ENCODE measurements at places on chromosomes 6 and 20.

- DNase-seq: peak; percentile 82
Observed at GRCh38 chr6:149938571-149939355, 3.1 kb upstream of the ULBP2 start.

DNA sequence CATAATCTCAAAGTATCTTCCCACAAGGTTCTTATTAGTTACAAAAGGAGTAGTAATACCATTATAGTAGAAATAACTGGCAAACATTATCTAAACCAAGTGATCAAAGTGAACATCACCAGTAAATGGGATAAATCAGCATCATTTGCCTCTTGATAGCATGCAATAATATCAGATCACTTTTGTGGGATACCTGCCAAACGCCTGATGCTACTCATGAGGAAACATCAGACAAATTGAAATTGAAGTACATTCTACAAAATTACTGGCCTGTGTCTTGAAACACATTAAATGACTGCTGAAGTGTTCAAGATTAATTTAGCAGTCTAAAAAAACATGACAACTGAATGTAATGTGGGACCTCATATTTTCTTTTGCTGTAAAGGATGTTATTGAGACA lies 208.1 kb downstream of the TINAG start:
- DNase-seq: no peak

DNA sequence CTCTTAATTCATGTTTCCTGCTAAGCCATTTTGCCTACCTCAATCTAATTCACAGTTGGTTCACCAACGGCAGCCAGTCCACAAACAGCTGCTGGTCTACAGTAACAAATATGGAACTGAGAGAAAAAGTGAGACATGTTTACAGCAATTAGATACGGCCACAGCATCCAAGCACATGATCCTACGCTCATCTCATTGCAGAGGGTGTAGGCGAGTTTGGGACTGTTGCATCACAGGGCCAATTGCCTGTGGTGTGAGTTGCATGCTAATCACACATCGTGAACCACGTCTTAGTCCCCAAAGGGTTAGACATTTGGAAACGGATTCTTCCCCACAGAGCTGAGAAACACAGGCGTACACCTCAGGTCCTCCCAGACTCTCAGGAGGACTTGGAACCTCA lies 166.9 kb downstream of the EYA2 start:
- no peak for DNase-seq

DNA sequence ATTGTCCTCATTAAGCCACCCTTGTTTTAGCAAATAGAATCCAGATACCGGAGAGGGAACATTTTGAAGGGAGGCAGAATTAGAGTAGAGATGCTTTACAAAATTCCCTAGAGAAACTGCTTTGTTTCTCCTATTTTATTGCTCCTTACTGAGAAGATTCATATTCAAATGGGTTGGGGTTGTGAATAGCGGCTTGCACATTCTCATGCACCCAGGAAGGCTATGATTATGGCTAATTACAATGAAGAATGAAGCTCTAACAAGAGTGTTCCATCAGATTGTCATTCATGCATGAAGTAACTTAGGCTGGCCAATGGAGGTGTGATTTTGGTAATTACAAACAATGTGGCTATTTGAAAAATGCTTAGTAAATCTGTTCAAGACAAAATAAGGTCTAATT lies 129.6 kb downstream of the PACRG start:
- no peak for DNase-seq

DNA sequence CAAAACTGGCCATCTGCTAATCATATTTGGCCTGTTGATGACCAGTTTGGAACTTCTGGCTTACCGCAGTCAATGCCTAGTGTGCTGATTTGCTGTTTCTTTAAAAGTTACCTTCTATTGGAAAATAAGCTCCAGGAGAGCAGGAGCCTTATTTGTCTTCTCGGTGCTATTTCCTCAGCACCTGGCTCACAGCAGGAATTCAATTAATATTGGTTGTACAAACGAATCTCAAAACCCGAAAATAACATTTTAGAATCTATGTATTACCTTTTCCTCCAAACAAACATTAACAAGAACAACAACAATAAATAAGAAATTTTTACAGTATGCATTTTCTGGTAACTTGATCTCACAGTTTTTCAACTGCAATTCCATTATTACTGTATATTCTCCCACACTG lies 1080.7 kb upstream of the MAP3K7 start:
- no peak for DNase-seq

GRCh38 chr6:33112148-33112547 lies 36.4 kb downstream of the HLA-DPB1 start:
- DNase-seq: peak; percentile 71

DNA sequence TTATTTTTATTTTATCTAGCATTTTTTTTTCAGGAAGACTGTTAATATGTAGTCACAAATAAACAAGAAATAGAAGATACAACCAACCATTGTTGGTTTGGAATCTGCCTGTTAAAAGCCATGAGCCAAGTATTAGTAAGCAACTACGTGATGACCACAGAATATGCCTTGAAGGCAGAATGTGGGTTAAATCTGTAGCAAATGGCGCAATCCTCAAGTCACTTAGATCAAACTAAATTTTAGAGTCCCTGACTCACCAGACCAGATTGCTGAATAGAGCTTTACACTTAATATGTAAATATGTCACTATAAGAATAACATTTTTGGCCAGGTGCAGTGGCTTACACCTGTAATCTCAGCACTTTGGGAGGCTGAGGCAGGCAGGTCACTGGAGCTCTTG lies 800.1 kb upstream of the CITED2 start:
- no peak for DNase-seq

GRCh38 chr6:2920671-2921112 lies 17.6 kb upstream of the SERPINB9 start:
- no peak for DNase-seq

- DNase-seq: no peak
Observed at GRCh38 chr6:25172819-25173218, 106.4 kb upstream of the CARMIL1 start.

GRCh38 chr6:24994812-24995211 lies 59.1 kb upstream of the RIPOR2 start:
- no peak for DNase-seq

DNA sequence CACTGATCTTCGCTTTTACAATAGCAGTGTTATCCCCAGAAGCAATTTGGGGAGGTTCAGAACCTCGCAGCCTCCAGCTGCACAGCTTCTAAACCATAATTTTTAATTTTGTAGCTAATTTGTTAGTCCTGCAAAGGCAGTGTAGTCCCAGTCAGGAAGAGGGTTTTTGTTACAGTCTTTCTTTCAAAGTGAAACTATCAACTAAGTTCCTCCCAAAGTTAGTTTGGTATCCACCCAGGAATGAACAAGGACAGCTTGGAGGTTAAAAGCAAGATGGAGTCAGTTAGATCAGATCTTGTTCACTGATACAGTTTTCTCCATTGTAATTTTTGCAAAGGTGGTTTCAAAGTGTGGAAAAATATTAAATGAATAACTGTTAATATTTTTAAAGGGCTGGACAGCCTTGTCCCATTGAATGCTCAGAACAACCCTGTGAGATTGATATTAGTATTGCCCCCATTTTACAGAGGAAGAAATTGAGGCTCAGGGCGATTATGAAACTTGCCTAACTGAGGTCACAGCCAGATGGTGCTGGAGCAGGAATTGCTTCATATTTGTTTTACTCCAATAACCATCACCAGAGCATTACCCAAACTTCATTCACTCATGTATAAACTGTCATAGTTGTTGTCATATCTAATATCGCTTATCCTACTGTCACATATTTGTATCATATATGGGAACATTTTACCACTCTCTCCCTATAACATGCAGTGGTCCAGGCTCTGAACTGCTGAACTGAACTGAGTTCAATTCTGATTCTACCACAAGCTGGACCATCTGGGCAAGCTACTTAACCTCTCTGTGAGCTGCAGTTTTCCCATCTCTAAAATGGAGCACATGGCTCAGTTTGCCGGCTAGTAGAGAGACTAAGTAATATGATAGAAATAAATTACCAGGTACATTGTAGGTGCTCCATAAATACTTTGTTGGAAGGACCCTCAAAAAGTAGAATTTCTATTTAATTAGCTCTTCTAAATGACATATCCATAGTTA lies 213.8 kb downstream of the BCAS1 start:
- no peak for DNase-seq

- DNase-seq: no peak
Observed at GRCh38 chr20:10594296-10594868, 79.4 kb downstream of the JAG1 start.

DNA sequence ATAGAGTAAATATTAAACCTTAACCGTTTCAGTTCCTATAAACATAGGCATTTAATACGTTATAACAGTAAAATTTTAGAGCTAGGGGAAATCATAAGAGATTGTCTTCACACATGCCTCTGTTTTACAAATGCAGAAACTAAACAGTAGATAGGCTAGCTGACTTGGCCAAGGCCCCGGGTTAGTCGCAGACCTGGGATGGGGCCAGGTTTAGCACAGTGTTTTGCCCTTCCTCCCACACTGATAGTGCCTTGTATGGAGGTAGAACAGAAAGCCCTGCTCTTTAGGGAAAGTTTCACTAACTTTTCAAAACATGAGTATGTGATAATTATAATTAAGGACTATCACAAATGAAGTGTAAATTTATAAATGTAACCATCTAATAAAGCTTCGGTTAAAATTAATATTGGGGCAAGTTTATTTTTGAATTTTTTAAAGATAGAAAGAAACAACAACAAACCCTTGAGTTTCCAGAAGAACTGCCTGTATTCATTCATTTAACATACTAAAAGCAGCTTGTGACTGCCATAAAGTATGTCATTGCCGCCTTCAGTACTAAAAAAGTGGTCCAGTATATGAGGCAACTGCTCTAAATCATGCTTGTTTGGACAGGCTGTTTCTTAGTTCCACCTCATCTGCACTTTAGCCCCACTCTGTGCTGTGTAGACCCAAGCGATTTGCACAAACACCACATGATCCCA lies 62.5 kb upstream of the LOC128125822 start:
- no peak for DNase-seq

- peak; percentile 68 for DNase-seq
Observed at GRCh38 chr20:35739294-35740163, 2.5 kb downstream of the RBM39 start.

GRCh38 chr6:11172501-11173327 lies 59.8 kb downstream of the NEDD9 start:
- peak; percentile 75 for DNase-seq

GRCh38 chr6:138162111-138162954 lies 594 bp downstream of the ARFGEF3 start:
- DNase-seq: no peak

DNA sequence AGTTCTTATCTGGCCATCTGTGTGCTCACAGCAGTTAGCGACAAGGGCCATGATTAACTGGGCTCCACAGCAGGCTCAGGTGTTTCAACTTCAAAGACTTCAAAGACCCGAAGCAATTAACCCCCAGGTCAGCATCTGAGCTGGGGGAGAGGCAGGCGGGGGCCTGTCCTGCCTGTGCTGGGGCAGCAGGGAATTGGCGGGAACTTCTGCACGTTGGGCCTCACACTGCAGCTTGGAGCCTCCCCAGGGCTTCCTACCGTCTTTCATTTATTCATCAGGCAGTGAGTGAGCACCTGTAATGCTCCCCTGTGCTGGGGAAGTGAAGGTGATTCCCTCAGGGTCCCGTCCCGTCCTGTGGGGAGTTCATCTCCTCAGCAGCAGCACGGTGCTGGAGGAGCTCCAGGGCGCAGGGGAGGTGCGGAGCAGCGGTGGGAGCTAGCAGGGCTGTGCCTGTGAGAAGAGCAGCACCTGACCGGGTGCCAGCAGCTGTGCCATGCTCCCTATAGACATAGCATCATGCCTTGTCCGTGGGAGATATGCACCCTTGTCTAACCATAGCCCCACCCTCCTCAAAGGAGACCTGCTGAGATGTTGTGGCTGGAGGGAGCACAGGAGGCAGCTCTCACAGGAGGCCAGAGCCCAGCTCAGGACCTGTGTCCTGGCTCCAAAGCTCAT lies 51.8 kb upstream of the FRMD1 start:
- no peak for DNase-seq

- no peak for DNase-seq
Observed at GRCh38 chr6:150881911-150882481, 16.5 kb downstream of the MTHFD1L start.

GRCh38 chr6:85405175-85405852 lies 44.6 kb upstream of the NT5E start:
- DNase-seq: no peak

DNA sequence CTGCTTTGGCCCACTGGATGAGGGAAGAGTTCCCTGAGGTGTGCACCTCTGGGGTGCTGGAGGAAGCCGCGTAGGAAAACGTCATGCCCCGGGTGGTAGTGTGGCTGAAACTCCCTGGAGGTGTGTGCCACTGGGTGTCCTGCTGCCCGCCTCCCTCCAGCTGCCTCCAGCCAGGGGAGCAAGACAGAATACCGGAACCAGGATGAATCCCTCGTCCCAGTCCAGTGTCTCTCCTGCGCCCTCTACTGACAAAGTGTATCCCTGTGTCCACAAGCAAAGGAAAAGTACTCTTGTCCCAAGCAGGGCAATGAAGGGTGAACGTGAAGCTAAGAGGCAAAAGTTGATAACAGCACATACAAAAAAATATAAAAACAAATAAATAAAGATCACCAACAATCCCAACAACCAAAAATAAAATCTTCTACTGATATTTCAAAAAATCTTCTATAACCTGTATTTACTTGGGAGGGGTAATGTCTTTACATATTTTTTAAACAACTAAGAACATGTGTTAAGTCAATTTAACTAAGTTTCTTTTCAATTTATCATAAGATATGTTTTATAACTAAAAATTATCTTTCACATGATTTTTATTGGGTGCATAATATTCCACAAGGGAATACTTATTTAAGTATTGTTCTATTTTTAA lies 437.6 kb downstream of the MAFB start:
- no peak for DNase-seq

- DNase-seq: no peak
Observed at GRCh38 chr6:81465859-81466258, 286.6 kb downstream of the TENT5A start.

DNA sequence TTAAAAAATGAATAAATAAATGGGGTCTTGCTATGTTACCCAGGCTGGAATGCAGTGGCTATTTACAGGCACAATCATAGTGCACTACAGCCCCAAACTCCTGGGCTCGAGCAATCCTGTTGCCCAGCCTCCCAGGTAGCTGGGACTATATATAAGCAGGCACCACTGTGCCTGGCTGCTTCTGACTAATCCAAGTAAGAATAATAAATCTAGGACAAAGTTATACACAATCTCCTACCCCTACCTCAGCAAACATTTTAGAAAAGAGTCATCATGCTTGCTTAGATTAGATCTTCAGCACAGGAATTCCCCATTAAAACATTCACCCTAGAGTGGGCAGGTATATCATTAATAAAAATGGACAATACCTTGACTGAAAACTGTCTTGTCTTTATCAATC lies 124.6 kb downstream of the REV3L start:
- no peak for DNase-seq

- no peak for DNase-seq
Observed at GRCh38 chr20:22808628-22809027, 224.3 kb upstream of the FOXA2 start.

Measured in CD4-positive, alpha-beta T cell treated with Interleukin-21 for 1 hour (primary cell).